GM20000 (cell line): ENCODE measurements at places on chromosomes 5 and 9.

GRCh38 chr5:54443270-54443669 is 12.2 kb upstream of the HSPB3 start:
- peak; percentile 52 for DNase-seq

DNA sequence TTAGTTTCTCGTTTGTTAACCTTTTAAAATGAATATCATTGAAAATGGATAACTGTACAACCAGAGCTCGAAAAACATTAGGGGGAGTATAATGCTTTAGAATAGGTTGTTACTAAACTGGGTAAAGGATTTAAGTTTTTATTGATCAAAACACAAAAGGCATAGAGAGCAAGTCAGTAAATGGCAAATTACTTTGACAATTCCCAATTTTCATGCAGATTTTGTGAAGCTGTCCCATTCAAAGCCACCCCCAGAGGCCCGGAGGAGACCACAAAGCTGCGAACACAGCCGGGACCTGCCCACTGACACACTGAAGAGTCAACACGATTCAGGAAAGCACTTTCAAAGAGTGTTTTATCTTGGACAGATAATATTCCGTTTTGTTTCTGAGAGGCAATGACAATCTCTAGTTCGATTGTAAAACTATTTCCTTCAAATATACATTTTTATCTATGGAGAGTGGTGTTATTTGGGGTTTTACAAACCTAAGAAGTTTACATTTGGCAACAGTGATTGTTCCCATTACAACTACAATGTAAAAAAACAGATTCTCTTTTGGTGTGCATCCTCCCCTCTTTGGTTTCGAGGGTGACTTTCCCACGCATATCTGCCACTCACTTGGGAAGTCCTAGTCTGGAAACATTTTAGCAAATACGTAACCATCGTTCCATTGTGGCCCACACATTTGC is 182.6 kb upstream of the TBCA start:
- DNase-seq: no peak

- DNase-seq: no peak
Observed at GRCh38 chr9:4048441-4048840, 251.4 kb downstream of the GLIS3 start.

DNA sequence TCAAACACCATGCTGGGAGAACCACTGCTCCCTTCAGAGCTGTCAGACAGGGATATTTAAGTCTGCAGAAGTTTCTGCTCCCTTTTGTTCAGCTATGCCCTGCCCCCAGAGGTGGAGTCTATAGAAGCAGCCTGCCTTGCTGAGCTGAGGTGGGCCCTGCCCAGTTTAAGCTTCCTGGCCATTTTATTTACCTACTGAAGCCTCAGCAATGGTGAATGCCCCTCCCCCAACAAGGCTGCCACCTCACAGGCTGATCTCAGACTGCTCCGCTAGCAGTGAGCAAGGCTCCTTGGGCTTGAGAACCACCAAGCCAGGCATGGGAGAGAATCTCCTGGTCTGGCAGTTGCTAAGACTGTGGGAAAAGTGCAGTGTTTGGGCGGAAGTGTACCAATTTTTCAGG is 205.5 kb upstream of the PTGER4 start:
- DNase-seq: no peak

DNA sequence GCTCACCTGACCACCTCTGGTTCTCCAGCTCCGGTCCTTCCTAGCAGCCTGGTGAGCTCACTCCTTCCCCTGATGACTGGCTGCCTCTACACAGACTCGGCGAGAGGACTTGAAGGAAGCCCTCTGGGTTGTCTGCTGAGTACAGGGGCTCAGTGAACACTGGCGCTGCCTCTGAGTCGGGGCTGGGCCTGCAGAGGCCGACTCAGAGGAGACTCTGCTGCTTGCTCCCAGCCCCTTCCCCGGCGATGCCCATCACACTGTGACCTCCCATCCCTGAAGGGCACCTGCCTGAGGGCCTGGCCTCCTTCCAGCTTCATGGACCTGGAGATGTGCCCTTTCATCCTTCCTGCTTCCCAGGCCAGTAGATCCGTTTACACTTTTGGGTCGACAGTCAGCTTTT is 22.0 kb downstream of the CRB2 start:
- peak; percentile 33 for DNase-seq
